NCI-H1436 treated with DMSO at 0.1 percent for 48 hours (cell line): ENCODE measurements at places on chromosomes 1 and 21.

- no peak for DNase-seq
Observed at GRCh38 chr1:184791550-184791900, 36.9 kb upstream of the EDEM3 start.

DNA sequence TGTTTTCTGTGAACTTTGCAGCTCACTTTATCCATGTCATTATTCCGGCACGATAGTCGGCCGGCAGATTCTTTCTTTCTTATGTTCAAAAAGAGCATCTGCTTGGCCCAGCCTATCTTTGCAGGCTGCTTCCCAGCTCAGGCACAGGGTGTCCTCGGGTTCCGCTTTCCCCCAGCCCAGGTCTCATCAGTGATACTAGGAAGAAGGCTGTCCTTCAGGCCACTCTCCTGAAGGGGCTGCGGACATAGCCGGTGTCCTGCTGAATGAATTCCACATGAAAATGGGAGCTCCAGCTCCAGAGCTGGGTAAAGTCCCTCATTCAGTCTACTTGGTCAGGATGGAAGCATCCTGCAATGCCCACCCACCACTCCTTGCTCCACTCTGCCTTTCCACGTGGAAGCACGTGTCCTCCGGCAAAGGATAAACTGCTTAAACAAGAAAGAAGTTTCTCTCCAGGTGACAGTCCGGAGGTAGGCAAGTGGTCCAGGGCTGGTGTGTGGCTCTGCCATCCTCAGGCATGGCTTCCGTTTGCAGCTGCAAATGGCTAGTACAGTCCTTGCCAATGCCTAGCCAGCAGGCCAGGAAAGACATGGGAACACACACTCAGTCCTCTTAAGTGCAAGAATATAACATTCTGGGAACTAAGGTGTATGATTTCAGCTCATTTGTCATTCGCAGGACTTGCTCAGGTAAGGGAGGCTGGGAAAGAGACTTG, 161.0 kb downstream of the TRIM33 start:
- no peak for DNase-seq

- no peak for DNase-seq
Observed at GRCh38 chr1:18187054-18187453, 79.5 kb downstream of the IGSF21 start.

DNA sequence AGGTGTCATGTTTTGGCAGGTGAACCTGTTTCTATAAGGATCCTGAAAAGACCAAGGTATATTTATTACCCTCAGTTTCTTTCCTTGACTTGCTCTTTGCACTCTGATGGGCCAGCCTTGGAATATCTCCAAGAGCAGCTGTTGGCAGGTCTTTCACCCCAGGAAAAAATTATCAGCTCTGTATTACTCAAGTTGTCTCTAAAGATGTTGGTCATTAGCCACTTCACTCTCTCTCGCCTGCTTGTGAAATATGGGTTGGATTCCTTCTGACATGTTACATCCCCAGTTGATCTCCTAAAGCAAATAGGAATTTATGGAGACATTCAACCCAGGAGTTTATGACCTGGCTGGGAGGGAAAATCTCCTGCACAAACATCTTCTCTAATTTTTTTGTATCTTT, 85.9 kb downstream of the KCNJ15 start:
- no peak for DNase-seq

DNA sequence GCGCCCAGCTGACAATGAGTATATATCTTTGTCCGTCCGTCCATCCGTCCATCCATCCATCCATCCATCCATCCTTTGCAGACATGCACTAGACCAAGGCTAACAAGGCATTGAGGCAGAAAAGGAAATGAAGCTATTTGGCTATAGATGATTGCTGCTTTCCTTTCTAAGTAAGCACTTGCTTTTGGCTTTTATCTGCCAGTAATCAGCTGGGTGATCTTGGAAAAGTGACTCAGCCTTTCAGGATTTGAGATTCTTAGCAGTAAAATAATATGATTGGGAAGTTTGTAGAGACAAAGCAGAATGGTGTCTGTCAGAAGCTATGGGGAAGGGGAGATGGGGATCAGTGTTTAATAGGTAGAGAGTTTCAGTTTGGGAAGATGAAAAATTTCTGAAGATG, 22.7 kb downstream of the ZFYVE9 start:
- DNase-seq: no peak

- DNase-seq: no peak
Observed at GRCh38 chr1:32219022-32219421, 3.1 kb downstream of the TMEM234 start.

- DNase-seq: no peak
Observed at GRCh38 chr1:184598403-184599193, 156.1 kb downstream of the EDEM3 start.

- no peak for DNase-seq
Observed at GRCh38 chr1:32362474-32363313, at the start of the genes FAM229A and TSSK3. TSS of gene FAM229A (minus strand) at chr1:32362485. CDS start at chr1:32362091, 394 bp downstream. TSS of gene TSSK3 (plus strand) at chr1:32362539. CDS start at chr1:32362702, 163 bp downstream.

DNA sequence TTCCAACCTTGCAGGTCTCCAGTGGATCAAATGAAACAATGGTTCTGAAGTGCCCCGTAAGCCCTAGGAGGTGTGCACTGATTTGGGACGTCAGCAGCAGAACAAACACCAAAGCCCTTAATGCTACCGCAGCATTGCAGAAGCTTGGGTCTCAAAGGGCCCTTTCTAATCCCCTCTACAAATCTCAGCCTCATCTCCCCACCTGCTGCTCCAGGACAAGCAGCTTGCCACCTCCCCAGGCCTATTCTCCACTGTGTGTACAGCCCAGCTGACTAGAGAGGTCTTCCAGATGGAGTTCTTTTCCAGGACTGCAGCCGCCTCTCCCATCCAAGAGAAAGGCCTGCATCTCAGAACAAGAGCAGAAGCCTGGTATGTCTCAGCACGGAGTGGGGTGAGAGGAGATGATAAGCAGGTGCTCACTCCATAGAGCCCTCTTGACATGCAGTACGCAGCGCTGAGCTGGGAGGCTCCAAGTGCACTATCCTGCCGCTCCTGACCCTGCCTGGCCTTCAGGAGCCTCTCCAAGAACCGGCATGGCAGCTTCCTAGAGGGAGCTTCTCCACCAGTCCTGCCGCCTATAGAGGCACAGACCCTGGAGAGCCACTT, 46.3 kb downstream of the MRPL37 start:
- no peak for DNase-seq

DNA sequence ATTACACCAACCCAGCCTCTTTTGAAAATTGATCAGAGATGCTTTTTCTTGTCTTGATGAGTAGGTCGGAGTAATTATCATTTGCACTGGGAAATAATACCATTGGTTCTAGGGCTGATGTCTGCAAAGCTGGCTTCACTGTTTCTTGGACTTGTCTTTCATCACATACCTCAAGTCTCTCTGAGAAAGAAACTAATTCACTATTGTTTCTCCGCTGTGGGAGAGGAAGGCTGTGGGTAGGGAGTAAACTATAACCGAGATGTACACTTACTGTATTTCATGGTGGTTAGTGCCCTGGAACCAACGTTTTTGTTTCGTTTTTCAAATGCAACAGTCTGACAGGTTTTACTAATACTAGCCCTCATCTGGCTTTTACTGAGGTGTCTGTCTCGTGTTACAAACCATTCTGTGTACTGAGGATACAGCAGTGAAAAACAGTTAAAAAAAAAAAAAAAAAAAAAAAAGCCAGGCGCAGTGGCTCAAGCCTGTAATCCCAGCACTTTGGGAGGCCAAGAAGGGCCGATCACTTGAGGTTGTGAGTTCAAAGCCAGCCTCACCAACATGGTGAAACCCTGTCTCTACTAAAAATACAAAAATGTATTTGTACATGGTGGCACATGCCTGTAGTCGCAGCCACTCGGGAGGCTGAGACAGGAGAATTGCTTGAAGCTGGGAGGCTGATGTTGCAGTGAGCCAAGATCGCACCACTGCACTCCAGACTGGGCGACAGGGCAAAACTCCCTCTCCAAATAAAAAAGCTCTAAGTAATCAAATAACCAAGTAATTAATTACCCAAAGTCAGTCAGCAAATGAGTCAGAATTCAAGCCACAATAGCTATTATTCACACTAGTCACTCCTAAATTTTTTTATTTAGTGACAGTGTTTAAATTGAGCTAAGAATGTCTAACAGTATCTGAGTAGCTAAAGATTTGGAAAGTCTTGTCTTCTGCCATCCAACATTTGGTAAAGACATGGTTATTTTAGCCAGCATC, 23.3 kb downstream of the TOMM20 start:
- no peak for DNase-seq

DNA sequence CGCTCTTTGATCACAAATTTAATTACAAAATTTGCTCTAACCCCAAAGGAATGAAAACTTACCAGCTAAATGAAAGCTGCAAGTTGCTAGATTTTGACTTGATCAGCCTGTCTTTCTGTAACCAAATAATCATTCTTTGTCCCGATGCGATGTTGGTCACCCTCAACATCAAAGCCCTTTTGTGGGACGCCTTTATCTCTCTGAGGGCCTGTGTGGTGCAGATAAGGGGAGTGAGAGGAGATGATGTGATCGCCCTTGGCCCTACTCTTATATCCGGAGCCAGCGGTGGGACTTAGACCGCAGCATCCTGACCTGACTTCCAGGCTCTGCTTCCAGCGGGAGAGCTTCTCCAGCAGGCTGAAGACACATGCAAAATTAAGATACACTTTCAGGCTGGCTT, 19.3 kb upstream of the UMODL1 start:
- DNase-seq: no peak

- DNase-seq: no peak
Observed at GRCh38 chr1:156659661-156659987, 17.6 kb downstream of the NES start.

DNA sequence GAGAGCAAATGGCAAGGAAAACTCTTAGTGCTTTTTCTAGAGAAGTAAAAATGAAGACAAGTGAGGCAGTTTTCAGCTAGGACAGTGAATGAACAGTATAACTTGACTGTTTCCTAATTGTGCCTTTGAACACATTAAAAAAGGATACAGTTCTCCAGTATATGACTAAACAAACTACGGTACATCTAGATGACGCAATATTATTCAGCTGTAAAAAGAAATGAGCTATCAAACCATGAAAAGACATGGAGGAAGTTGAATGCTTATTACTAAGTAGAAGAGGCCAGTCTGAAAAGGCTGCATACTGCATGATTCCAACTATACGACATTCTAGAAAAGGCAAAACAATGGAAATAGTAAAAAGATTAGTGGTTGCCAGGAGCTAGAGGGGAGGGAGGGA, 206.3 kb downstream of the SIPA1L2 start:
- no peak for DNase-seq

DNA sequence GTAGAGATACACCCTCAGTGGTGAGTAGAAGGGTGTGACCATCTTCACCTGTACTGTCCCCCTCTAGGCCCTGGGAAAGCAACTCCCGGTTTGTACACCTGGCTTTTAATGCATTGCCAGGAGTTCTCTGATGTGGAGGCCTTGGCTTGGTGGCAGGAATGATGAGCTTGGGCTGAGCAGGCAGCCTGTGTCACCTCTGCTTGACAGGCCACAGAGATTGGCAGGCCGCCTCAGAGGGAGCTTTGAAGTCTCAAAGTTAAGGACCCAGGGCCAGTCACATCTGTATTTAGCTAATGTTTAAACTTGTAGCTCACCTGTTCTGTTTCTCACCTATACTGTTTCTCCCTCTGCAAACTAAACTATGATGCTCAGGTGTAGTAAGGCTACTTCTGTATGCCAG, 28.5 kb downstream of the HUNK start:
- DNase-seq: no peak

DNA sequence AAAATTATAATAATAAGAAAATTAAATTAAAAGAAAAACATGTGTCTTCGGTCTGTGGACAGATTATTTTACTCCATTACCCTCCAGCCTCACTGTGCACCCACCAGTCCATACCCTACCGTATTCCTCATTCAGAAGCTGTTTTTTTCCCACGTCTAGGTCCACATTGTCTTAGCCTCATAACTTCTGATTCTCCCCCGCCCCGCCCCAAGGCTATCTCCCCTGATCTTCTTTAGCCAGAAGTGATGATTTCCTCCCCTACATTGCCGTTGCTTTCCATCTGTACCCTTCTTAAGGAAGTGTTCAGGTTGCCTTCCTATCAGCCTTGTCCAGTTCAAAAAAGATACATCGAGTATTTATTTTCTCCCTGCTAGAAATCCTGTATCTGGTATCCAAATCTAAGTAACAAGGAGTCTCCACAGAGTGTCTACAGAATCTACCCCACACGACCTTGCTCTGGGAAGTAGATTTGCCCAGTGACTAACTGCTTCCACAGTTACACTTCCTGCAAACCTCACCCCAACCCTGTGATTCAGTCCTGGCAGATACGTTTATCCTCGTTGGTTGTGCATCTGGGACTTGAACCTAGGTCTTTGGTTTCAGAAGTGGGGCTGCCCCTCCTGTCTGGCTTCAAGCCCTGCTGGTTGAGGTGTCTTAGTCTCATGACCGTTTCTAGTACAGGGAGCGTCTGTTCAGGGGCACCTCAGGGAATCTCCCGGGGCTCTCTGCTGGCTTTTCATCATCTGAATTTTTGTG, 470.2 kb downstream of the CAMTA1 start:
- DNase-seq: no peak

DNA sequence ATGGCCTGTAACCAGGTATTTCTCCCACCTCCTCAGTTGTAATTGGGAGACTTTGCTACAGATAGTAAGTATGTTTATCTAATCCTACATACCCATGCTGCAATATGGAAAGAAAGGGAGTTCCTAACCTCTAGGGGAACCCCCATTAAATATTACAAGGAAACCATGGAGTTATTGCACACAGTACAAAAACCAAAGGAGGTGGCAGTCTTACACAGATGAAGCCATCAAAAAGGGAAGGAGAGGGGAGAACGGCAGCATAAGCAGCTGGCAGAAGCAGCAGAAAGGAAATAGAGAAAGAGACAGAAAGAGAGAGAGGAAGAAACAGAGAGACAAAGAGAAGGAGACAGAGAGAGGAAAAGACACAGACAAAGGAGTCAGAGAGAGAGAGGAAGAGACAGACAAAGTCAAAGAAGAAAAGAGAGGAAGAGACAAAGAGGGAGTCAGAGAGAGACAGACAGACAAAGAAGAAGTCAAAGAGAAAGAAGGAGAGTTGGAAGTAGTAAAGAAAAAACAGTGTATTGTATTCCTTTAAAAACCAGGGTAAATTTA, 142.9 kb downstream of the FASLG start:
- no peak for DNase-seq

DNA sequence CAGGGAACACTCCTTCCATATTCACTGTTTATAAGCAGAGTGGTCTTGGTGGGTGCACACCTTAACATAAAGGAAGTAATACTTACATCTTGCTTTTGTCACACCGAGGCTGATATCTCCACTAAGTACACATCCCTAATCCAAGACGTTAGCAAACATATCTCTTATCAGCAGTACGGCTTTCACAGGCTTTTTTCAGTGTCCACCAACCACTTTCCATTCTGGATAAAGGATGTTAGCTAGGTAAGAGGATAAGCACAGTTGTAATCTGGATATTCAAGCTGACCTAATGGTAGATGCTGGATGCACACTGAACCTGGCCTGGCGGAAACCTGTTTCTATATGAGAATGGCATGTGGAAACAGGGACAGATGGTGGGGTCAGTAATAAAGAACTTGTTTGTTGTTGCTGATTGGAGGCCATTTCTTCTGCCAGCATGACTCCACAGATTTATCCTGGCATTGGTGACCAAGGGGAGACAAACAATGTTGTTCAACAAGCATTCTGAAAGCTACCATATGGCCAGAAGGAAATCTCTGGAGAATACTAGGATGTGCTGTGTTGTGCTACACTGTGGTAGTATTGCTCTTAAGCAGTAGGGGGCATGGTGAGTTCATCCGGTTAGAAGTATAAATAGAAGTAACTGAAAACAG, 416.4 kb downstream of the PTBP2 start:
- peak; percentile 41 for DNase-seq

GRCh38 chr1:115529216-115529897, 112.4 kb upstream of the VANGL1 start:
- DNase-seq: no peak
